ENCODE measurements at places on chromosomes 5 and 9.
A peak's percentile ranks its signal among the peaks of the same experiment; 100 is the strongest.

- DNase-seq, result no peak
Observed at GRCh38 chr9:114958844-114959235, 28.4 kb upstream of the TNFSF8 start.

- DNase-seq, result no peak
Observed at GRCh38 chr5:177491983-177492746, 5.2 kb downstream of the PDLIM7 start.

- no peak for DNase-seq
Observed at GRCh38 chr5:15431923-15432322, 68.1 kb upstream of the FBXL7 start.

- DNase-seq, result no peak
Observed at GRCh38 chr5:154365823-154366222, 80.0 kb upstream of the SAP30L start.

- DNase-seq, result no peak
Observed at GRCh38 chr5:133688391-133688790, 76.0 kb upstream of the FSTL4 start.

DNA sequence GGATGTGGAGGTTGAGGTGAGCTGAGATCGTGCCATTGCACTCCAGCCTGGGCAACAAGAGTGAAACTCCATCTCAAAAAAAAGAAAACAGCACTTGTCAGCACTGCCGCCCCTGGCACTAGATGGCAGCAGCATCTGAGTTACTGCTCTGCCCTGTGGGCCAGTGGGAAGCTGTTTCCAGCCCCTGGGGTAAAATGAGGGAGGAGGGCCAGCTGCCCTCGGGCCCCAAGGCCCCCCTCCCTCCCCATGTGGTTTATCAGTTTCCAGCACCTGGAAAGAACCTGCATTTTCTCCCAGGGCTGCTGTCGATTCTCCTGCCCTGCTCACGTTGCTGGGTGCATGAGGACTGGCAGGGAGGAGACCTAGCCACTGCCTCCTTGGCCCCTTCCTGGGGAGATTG lies 13.2 kb upstream of the CEL start:
- no peak for DNase-seq

DNA sequence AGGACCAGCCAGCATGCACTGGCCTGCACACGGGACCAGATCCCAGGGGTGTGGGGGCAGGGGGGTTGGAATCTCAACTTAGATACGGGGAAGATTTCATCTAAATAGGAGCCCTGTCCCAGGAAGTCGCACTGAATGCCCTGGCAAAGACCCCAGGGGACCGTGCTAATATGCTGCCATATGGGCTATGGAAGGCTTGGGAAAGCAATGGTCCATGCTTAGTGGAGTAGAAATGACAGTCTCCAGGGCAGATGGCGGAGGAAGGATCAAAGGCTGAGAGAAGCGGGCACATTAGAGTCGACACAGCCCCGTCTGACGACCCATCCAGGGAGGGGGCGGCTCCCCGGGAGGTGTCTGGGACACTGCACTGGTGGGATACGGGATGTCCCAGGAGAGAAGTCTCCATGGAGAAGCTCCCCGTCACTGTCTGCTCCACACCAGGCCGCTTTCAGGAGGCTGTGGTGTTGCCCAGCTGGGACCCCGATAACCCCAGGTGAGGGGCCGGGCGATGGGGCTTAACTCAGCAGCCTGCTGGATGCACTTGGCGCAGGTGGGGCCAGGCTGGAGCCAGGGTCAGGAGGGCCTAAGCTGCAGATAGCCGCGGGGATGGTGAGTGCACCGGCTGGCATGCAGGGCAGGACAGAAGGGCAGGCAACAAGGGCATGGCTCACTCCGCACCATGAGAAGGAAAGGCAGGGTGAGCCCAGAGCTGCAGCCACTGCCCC lies 377.7 kb upstream of the IRX1 start:
- DNase-seq, result no peak

DNA sequence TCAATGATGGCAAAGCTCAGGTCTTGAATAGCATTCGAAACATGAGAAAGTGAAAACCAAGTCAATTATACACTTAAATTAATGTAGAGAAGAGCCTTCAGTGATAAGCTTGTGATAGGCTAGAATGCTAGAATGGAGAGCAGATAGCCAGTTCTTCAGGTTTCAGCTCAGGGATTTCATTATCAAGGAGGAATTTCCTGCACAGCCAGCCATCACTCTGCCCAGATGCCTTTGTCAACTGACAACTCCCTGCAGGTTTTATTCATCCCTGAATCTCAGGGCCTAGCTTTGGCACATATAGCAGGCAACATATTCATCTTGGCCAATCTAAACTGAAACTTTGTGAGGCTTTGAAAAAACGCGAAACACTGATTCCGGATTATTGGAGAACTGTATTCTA lies 199.3 kb upstream of the CDH6 start:
- no peak for DNase-seq

- no peak for DNase-seq
Observed at GRCh38 chr9:136516191-136516654, 29.6 kb downstream of the NOTCH1 start.

DNA sequence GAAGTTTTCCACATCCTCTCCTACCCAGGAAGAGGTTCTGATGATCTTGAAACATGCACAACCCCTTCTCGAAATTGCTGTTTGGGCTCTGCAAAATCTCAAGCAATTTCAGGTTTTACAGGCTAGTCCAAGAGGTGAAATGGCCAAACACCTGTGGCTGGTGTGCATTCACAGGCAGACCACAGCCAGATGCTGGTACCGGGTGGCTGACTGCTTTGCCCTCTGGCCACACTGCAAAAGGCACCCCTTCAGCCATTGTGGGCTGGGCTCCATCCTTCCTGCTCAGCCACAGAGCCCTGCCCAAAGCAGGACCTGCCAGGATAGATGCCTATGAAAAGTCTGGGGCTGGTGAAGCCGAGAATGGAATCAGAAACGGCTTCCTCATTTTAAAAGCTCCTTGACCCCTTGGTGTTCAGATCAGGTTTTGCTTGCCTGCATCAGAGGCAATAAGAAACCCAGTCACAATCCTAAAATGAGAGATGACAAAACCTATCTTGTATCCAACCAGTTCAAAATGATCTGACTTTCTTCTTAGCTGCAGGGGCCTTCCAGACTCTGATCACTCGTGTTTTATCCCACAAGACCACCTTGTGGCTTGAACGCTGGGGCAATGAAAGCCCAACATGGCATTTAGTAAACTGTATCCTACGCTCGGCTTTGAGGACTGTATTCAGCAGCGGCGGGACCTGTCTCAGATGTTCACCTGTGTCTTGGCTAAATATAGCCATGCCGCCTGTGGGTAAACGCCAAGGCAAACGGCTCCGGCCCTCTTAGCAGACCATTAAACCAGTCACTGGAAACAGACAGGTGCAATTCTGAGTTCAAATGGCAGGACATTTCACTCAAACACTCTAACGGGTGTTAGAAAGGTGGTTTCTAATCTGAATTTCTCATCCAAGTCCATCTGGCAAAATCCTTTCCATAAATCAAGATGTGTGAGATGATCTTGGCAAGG lies 49.6 kb downstream of the EPB41L4B start:
- DNase-seq, result no peak

DNA sequence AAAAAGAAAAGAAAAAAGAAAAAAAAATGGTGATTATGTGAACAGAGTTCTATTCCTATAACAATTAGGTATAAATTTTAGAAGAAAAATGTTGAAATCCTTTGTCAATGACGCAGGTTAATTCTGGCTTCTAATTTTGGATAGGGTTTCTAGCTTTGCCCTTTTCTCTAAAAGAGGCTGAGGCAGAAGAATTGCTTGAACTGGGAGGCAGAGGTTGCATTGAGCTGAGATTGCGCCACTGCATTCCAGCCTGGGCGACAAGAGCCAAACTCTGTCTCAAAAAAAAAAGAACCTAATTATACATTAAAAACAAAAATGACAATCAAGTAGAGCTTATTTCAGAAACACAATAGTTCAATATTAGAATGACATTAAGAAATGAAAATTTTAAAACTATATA lies 2.9 kb downstream of the STXBP1 start:
- DNase-seq, result no peak

DNA sequence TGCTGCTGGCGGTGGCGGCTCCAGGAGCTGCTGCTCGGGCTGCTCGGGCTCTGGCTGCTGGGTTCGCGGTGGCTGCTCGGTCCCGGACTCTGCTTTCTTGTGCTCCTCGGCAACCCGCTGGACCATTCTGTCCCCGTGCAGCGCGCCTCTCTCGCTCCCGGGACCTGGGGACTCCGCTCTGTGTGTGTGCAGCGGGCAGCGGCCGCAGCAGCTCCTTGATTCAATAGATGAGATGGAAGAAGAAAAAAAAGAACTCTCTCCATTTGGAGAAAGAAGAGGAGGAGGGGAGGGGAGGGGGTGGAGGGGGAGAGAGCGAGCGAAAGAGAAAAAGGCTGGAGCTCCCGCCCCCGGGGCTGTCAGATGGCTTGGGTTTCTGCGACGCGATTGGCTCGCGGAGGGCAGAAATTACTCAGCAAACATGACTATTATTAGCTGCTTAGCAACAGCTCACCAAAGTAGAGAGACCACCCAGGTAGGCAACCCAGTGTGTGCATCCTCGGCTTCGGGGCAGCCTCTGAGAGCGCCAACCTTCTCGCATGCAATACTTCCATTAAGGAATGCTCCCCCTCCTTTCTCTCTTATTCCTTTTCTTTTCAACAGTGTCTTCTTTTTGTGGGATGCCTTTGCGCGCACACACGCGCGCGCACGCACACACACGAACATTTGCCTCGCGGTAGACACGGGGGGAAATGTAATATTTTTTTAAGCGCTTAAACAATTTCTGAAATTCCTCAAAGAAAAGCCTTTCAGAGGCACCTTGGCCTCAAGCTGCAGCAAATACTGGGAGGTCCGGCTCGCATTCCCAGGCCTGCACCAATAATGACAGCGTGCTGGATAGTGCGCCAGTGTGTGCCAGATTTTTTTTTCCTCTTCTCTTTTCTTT lies 7.6 kb downstream of the PTCH1 start:
- peak; percentile 97 for DNase-seq

GRCh38 chr5:171989276-171989675 lies 17.2 kb downstream of the FBXW11 start:
- no peak for DNase-seq

DNA sequence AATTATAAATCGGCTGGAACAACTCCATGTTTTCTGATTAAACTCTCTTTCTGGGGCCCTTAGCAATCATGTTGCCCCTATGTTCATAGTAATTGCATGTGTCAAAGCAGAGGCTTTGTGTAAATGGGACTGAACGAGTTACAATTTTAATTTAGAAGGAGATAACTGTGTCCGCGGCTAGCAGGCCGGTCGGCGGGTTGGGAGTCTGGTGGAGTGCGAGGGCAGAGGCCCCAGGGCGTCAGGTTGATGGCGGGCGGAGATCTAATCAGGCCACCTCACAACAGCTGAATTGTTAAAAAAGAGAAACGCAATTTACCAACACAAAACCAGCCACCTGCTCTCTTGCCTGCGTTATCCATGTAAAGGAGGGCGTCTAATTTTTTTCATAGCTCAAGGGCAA lies 134.9 kb upstream of the LPCAT1 start:
- no peak for DNase-seq

GRCh38 chr5:179301796-179302195 lies 43.5 kb downstream of the ADAMTS2 start:
- no peak for DNase-seq

DNA sequence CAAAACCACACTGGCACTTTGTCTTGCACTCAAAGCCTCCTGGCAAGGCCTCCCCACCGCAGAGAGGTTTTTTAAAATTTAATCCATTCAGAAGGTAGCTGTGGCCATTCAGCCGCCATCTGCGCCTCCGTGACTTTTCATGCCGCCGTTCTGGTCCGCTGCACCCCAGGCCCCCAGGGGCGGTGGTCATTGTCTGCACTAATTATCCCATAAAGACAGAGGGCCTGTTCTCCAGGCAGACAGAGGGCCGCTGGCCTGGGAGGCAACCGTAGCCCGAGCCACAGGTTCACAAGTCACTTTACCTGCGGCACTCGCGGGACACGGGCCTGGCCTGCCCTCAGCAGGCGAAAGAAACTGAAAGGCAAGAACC lies 49.4 kb downstream of the EXD3 start:
- DNase-seq, result no peak

DNA sequence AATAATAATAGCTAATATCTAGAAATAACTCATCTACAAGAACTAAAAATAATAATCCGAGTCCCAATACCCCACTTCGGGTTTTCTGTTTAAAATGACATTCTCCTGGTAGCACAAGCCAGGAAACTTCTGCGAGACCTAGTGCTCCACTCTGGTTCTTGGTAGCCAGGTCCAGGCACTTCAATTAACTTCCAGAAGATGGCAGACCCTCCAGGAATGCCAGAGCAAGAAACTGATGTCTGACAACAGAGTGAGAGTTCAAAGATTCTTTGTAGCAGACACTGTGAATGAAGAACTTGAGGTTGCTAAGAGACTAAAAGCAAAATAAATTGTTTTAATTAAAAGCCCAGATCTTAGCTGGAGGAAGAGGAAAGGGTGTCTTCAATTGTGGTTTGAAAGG lies 1963.3 kb upstream of the CDH9 start:
- no peak for DNase-seq

DNA sequence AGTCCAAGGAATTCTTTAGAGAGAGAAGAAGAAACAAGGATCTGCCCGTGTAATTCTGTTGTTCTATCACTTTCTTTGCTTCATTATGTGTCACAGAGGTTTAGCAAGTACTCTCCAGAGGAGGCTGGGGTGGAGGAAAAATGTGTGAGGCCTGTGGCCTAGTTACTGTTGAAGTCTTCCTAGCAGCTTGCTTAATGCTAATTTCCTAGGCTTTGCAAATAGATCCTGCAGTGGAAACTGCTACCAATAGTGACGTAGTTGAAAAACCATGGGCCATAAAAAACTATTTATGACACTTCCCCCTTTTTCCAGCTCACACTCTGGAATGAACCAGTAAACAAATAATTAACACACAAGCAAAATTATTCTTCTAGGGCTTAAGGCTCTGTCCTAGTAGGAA lies 27.0 kb upstream of the C9orf72 start:
- no peak for DNase-seq

GRCh38 chr9:87720173-87720572 lies 5.7 kb upstream of the CTSL start:
- DNase-seq, result no peak

DNA sequence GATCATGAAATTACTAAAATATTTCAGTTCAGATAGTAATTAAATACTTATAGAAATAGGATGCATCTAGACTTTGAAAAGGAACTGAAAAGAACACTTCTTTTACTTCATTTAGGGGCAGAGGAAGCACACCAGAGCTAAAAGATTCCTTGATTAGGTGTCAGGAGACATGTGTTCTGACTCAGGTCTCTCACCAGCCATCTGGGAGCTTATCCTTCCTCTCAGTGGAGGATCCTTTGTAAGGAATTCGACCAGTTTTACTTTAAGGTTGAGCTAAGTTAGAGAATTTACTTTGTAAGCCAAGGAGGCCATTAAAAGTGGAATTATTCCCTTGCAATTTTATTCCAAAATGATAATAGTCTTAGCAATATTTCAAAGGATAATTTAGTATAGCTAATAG lies 16.7 kb downstream of the VCAN start:
- no peak for DNase-seq

GRCh38 chr9:126485662-126486061 lies 128.1 kb upstream of the LMX1B start:
- no peak for DNase-seq

- DNase-seq, result no peak
Observed at GRCh38 chr5:40478766-40479165, 200.9 kb upstream of the PTGER4 start.

GRCh38 chr5:173577817-173578216 lies 38.6 kb downstream of the BOD1 start:
- no peak for DNase-seq

GRCh38 chr9:9919174-9919775 lies 693.5 kb downstream of the PTPRD start:
- DNase-seq, result no peak

Measured in NCI-H1417 treated with DMSO at 0.1 percent for 48 hours (cell line).